ENCODE measurements at places on chromosomes 1 and 21. TPM values are rescaled to one million over a fixed set of nuclear protein-coding genes. Genes with fewer than 3 reads are reported as not detected.

The CELA3B gene
- total RNA-seq = not detected

The MYBPH gene
- total RNA-seq = 0.14 TPM

The SYT6 gene
- total RNA-seq = not detected

The PRRX1 gene
- total RNA-seq = 32.9 TPM

The SGIP1 gene
- 21.0 TPM for total RNA-seq

The P3H1 gene
- total RNA-seq = 168 TPM

The FCRLA gene
- 0.71 TPM for total RNA-seq
